NCI-H82 (cell line): ENCODE measurements at places on chromosomes 4 and X.

DNA sequence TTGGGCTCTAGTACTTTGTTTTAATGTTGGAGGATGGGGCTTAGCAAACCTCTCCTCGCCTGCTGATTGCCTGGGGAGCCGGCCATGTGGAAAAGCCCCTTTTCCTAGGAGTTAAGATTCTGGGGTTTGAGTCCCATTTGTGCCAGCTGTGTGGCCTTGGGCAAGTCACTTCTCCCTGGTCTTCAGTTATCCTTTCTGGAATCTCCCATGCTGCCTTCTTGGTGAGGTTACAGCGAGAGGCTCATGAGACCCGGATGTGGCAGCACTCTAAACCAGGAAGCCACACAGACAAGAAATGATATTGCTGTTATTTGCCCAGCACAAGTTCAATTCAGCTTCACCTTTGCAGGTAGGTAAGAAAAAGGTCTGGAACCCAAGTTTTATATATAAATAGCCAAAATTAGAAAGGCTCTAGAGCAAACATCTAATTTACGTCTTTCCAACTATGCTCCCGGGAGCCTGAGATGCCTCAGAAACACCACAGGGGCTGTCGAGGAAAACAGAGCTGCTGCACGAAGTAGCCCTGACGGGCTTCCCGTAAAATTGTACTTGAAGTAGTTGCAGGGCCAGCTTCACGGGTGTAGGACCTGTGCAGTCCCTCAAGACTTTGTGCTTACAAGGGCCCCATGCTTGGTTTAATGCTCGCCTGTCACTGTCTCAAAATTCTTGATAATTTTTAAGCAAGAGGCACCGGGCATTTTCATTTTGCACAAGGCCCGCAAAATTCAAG, 8.3 kb upstream of the SASH3 start:
- no peak for DNase-seq

- DNase-seq = no peak
Measured at GRCh38 chr4:72496119-72496518, 72.9 kb downstream of the ADAMTS3 start.

DNA sequence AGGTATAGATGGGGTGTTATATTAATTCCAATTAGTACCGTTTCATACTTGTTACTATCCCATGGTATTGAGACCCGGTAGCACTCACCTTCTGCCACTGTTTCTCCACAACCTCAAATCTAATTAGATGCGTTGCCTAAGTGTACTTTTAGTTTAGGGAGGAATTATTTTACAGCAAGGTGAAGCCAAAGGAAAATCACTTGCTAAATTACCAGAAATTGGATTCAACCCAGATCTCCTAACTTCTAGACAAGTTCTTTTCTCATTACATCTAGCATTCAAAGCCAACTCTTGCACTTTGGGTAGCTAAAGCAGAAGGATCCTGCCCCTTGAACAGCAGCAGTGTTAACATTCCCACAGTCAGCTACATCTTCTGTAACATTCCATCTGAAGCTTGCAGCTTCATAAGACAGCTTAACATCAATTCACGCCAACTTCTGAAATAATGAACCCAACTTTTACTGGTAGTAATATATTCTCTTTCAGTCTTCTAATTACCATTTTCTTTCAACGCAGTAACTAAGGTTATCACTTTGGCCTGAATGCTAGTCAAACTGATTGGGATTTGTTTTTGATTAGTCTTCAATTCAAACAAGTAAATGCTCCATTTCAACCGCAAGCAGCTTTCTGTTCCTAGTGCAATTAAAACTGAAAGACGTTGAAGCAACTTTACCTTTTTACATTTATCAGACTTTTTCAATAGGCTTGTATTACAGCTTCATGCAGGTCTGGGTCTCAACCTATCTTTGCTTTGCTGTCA, 934 bp upstream of the SEC31A start:
- peak; percentile 56 for DNase-seq

DNA sequence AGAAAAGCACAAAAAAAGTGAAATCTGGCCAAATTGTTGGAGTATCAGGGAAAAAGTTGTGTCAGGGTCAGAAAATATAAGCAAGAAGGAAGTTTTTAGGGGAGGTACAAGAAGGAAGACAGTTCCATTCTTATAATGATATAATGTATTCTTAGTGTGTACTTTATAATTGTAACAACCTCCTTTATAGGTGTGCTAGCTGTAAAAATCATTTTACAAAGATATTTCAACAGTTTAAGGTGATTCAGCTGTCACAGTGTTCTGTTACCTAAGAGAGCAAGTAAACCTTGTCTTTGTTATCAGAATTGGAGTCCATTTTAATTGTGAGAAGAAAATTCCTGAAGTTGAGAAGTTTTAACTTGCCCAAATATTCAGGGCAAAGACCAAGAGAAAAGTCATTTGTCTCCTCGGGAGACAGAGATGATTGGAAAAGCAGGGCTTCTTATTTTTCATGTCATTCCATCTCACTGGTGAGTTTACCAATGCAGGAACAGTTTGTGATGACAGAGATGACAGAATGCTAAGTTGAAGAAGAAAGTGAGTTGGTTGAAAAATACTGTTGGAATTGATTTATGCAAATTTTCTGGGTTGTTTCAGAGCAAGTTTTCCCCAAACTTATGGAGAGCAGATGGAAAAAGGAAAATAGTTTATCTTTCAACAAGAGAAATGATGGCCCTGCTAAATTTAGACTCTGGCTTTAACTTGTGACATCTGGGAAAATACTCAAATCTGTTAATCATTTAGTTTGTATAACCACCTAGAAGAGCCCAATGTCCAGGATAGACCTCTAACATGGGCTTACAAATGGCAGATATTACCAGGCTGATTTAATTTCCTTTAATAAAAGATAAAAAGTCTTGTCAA, 14.8 kb downstream of the INTS6L start:
- DNase-seq = no peak

DNA sequence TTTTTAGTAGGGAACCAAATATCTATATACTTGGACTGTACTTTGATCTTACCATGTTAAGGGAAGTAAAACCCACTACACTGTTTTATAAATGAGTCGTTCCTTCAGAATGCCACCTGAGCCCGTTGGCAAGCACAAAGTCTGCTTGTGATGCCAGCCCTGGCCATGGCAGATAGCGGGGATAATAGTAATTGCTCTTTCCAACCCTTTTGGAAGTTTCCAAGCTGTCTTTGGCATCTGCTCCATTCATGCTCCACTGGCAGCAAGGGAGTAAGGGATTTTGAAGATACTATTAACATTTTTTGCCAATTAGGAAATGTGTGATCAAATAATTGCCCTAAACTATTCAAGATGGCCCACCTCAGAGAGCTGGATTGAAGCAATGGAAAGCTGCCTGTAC, 689.2 kb upstream of the SLIT2 start:
- DNase-seq = no peak

GRCh38 chr4:102473476-102473875, 27.7 kb upstream of the NFKB1 start:
- DNase-seq = no peak

- DNase-seq = no peak
Measured at GRCh38 chrX:29528281-29528680, 687.1 kb upstream of the MAGEB2 start.

DNA sequence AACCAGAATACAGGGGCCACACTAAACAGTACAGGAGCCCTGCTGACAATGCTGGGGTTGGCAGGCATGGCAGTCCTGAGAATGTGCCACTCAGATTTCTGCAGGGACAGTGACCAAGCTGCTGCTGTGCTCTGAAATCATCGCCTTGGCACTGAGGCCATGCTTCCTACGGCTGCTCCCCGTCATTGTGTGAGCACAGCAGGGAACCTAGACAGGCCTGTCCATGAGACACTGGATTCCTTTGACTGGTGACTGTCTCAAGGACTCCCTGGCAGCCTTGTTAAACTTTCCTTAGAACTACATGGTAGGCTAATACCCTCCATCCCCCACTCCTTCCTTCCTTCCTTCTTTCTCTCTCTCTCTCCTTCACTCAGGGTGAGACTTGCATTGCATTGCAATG, 111.4 kb downstream of the LUZP4 start:
- no peak for DNase-seq

DNA sequence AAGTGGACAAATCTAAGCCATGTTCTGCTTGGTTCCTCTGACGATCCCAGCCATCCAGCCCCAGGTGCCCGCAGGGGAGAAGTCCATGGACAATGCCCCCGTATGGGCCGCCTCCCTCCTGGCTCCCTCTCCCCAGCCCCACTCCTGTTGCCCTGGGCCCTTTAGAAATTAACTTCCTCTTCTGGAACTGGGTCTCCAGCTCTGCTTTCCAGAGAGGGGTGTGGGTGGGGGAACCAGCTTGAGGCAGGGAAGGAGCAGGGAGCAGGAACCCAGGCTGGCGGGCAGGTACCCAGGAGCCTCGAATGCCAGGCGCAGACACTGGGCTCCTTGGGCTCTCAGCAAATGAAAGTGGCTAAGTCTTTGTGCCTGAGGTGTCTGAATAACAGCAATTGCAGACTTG, 12.7 kb upstream of the ABLIM2 start:
- DNase-seq = no peak

GRCh38 chrX:71953946-71954345, 43.3 kb downstream of the NHSL2 start:
- no peak for DNase-seq

GRCh38 chr4:33381816-33382215, 2661.6 kb downstream of the PCDH7 start:
- DNase-seq = no peak

DNA sequence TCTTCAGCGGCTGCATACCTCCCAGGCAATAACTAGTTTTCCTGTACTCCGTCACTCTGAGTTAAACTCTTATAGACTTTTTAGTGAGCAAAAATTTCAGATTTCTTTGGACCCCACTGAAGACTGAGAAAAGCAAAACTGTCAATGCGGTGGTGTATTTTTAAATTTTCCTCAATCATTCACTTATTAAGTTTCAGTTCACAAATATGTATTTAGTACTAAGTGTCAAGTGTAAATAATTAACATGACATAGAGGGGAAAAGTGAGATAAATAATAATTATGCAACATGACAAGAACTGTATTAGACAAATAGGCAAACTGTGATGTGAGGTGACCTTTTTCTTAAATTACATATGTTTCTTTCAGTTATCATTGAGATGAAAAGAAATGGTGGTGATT, 124.4 kb downstream of the NAF1 start:
- DNase-seq = no peak

- DNase-seq = no peak
Measured at GRCh38 chr4:38531141-38531727, 132.8 kb upstream of the KLF3 start.

- no peak for DNase-seq
Measured at GRCh38 chr4:166293556-166293955, 420.5 kb downstream of the TLL1 start.

DNA sequence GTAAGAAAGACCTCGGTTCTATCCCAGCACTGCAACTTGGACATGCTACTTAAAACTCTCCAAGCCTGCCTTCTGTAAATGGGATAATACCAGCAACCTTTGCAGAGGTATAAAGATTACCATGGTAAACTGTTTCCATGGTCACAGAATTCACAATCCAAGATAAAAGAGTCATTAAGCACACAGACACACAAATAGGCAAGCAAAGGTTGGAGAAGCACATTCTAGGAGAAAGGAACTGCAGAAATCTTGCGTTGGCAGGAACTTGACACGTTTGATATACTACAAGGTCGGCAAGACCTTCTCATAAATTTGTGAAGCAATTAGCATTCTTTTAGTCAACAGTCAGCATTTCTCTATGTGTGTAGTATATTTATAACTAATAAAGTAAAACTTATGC, 12.3 kb upstream of the CHRNA9 start:
- DNase-seq = no peak

- no peak for DNase-seq
Measured at GRCh38 chrX:7704205-7704604, 138.8 kb upstream of the VCX start.

DNA sequence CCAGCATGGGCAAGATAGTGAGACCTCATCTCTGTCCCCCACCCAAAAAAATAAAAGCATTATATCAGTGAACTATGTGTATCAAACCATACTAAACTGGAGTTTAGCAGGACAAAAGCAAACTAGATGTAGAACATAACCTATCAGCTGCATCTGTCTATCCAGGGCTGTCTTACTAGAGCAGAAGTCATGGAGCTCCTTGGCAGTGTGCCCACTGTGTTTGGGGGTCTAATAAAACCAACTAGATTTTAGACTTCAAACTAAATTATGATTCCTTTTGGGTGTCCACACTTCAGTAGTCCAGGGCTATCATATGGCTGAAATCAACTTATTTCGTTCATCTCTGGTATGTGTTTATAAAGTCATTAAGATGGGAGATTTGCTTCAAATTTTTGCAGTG, 8.3 kb downstream of the SLBP start:
- DNase-seq = no peak

DNA sequence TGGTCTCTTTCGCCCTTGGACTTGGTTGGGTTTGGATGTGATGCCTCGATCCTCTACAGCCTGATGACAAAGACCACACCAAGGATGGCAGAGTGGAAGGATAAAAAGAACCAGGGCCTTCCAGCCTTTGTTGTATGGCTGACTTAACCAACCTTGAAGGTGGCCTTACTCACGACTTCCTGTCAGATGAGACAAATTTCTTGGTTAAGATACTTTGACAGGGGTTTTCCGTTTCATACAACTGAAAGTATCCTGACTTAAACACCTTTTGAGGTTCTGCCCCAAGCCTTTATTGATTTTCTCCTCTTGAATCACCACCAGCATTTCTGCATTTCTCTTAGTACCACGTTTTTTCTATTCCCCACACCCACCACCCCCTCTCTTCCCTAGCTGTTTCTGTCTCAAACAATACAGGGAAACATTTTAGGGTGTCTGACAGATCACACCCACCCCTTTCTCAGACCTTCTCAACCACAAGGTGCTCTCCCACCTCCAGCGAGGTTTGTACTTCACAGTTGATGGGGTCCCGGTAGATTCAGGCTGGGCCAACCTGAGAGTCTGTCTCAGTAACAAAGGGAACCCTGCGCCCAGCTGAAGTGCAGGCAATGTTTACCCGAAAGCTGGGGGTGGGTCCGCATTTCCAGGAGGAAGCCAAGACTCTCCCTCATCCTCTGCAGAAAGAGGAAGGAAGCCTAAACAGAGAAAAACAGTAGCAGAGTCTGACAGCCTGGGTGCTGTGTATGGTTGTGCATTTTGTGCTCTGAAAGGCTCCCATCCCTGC, 5.0 kb upstream of the TSPAN5 start:
- no peak for DNase-seq

DNA sequence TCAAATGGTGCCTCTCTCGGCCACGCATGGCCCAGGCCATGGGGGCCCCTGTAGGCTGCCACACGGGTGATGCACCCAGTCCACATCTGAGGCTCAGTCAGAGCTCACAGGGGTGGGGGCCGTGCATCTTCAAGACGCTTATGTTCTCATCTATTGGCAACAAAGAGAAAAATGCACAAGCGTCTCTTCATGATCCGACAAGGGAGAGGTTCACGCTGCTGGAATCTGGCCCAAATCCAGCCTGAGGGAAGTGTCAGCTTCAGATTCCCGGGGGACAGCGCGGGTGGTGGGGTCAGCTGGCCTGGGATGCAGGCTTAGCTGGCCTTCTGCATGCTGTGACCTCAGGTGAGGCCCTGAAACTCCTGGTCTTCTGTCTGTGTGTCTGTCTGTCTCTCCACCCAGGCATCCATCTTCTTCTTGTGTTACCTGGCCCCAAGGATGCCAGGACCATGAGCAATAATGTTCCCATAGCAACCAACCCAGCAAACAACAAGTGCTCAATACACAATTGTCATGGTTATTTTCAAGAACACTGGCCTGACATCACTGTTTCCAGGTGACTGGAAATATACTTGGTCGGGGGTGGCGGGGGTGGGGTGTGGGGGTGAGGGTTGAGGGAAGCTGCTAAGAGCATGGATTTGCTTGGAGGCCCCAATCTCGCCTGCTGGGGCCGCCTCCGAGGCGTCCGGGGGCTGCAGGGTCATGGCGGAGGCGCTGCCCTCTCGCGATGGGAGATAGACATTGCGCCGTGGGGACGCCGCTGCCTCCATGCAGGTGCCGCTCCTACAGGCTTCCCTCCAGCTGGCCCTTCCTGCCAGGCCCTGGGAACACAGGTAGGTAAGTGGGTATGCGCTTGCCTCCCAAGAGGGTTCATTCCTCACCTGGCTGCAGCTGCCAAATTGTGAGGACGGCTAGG, 48.3 kb downstream of the ABLIM2 start:
- DNase-seq = peak; percentile 31
